Stimulated activated CD8-positive, alpha-beta memory T cell treated with anti-CD3 and anti-CD28 coated beads, Interleukin-15, amount 100 ng/mL, for 48 hours (primary cell): ENCODE measurements at places on chromosomes 6 and 20.

- no peak for DNase-seq
These were observed 83.0 kb upstream of the GATA5 start for GRCh38 chr20:62558779-62559178.

- no peak for DNase-seq
These were observed 157.5 kb downstream of the ADGRG6 start for GRCh38 chr6:142459271-142459670.

GRCh38 chr6:114170372-114170771 is 172.5 kb downstream of the HS3ST5 start:
- DNase-seq: no peak

DNA sequence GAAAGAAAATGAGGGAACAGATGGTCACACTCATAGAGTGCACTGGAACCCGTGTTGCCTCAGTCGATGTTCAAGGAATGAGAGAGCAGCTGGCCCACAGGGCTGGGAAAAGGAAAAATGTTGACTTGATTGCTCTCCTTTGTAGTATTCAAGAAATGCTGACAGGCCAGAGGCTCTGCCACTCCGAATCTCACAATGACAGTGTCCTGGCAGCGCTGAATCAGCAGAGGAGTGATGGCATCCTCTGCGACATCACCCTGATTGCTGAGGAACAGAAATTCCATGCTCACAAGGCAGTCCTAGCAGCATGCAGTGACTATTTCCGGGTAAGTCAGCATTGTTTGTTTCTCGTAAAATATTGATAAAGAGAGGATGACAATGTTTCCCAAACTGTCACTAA is 51.3 kb downstream of the KLHL32 start:
- DNase-seq: no peak

- no peak for DNase-seq
These were observed 133.5 kb downstream of the PLCB1 start for GRCh38 chr20:8265588-8265987.

DNA sequence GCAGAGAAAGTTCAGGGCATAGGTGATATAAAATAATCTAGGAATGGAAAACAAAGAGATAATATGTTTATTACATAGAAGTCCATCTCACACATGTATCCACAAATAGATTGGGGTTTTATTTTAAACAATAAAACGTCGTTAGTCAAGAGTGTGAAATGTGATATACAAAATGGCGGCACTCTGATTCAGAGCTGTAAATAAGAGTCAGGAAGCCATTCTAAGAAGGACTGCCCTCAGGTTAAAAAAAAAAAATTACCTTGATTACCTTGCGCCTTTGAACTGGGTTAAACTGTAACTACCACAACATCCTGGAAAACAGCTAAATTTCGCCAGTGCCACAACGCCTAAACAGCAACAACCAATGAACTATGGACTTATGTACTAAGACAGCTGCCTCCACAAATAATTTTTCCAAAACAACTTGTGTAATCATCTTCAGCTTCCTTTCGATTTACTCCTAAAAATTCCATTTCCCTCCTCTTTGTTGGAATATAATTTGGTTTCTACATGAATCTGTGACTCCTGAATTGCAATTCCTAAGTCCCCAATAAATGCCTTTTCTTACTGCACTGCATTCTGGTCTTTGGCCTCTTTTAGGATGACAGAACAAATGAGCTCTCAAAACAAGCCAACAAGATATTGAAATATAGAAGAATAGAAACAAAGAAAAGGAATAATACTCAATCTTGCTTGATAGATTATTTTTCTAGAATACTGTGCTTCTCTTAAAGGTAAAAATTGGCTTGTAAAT is 1019.5 kb upstream of the MAP3K7 start:
- DNase-seq: no peak

DNA sequence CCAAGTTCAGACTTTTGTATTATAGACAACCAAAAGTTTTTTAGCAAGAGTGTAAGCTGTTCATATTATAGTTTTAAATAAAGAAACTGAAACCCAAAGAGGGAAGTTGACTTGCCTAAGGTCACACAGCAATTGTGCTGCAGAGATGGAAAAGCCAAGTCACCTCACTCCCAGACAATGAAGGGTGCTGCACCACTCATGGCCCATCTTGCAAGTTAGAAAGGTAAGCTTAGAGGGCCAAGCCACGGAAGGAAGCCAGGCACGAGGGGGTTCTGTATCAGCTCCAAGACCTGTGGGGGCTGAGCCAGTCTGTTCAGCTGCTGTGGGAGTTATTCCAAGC is 860 bp downstream of the DEFB124 start:
- DNase-seq: no peak

DNA sequence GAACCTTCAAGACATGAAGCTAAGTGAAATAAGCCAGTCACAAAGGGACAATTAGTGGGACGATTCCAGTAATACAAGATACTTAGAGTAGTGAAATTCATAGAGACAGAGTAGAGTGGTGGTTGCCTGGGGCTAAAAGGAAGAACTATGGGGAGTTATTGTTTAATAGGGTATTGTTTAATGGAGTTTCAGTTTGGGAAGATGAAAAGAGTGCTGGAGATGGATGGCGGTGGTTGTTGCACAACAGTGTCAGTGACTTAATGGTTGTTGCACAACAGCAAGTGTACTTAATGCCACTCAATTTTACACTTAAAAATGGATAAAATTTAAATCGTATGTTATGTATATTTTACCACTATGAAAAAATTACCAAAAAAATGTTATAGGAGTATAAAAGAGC is 209.7 kb upstream of the TENT5A start:
- no peak for DNase-seq

DNA sequence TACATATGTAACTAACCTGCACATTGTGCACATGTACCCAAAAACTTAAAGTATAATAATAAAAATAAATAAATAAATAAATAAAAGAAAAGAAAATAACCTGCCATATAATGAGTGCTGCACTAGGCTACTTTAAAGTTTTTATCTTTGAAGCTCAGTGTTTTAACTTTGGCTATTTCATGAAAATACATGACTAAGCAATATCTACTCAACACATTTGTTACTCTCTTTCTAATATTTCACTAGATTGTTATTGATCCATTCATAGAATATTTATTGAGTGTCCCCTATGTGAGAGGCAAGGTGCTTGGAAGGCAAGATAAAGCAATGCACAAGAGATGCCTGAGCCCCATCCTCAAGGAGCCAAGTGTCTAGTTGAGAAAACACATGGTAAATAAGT is 221.7 kb downstream of the SLC35F1 start:
- no peak for DNase-seq

- no peak for DNase-seq
These were observed 2.8 kb downstream of the UNC5CL start for GRCh38 chr6:41036186-41036585.

DNA sequence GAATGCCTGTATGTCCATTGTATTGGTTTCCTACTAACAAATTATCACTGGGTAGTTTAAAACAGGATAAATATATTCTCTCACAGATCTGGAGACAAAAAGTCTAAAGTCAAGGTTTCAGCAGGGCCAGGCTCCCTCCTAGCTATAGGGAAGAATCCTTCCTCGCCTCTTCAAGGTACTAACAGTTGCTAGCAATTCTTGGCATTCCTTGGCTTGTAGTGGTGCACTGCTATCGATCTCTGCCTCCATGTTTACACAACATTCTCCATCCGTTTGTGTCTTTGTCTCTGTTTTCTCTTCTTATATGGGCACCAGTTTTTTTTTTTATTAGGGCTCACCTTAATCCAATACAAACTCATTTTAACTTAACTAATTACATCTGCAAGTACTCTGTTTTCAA is 48.9 kb downstream of the OR2B6 start:
- no peak for DNase-seq

DNA sequence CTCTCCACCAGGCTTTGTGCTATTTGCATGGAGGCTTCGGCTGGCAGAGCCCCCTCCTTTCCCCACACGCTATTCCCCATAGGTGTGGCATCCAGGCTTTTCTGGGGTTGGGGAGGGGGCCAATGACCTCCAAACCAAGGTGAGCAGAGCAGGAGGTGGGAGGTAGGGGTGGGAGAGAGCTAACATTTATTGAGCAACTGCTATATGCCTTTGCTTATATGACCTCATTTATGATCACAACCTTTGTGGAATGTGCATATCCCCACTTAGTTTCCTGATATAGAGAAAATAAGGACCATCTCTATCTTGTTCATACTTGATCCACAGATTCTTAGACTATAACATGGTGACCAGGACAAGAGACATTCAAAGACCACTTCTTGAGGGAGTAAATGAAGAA is 17.8 kb upstream of the SLC22A7 start:
- DNase-seq: no peak

- no peak for DNase-seq
These were observed 274.1 kb downstream of the HACE1 start for GRCh38 chr6:104585646-104586045.

DNA sequence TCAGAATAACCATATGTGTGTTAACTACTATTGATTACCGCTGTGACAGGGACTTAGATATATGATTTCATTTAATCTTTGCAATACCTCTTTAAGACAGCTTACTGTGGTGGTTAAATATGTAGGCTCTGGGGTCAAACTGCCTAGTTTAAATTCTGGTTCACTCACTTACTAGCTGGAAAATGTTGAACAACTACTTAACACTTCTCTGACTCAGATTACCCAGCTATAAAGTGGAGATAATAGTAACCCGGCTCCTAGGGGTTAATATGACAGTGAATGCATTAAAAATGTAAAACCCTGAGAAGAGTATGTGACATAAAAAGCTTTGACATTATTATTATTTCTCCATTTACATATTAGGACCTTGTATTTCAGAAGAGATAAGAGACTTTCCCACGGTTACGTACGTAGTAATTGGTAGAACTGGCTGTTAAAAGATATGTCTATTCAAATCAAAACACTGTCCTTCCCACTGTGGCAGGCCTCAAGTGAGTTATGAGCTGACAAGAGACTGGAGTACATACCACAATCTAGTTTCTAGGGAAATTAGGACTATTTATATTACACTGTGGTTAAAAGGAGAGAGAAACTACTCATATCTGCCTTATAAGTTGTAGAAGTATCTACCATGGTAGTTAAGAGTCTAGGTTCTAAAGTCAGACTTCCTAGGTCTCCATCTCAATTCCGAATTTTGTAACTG is 4.4 kb upstream of the PLCB1 start:
- DNase-seq: peak; percentile 12

DNA sequence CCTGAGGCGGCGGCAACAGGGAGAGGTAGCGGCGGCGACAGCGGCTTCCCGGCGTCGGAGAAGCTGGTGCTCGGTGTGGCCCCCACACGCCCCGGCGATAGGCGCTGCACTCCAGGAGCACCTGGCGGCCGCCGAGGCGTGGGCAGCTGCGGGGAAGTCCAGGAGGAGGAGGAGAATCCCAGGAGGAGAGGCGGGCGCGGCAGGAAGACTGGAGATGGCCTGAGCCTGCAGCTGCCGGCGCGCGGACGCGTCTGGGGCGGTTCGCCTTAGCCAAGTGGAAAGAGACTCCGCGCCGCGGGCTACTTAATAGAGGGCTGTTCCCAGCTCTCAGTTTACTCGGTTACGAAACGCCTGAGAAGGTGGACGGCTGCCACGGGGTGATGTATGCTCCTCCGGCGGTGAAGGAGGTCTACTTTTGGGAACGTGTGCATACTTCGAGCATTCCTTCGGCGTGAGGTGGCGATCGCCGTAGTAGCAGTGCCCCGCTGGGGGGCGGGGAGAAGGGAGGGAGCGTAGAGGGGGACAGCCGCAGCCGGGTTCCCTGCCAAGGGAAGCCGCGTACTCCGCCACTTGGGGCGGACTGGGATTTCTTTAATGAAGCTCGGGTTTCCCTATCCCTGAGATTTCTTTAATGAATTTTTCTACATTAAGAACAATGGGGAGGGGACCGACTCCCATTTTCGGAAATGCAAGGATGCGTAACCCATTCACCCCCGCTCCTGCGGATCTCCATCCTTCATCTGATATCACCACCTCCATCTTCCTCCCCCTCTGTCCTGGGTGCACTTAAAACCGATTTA is at the start of gene COL12A1:
TSS of gene COL12A1 (minus strand) at position 278 of the 800 bp plus-strand sequence. CDS start 3,261 bp downstream, outside the sequence.
- no peak for DNase-seq

- no peak for DNase-seq
These were observed 102.7 kb upstream of the AHI1 start for GRCh38 chr6:135600086-135600702.
